ENCODE measurements at places on chromosomes 16 and 17.

DNA sequence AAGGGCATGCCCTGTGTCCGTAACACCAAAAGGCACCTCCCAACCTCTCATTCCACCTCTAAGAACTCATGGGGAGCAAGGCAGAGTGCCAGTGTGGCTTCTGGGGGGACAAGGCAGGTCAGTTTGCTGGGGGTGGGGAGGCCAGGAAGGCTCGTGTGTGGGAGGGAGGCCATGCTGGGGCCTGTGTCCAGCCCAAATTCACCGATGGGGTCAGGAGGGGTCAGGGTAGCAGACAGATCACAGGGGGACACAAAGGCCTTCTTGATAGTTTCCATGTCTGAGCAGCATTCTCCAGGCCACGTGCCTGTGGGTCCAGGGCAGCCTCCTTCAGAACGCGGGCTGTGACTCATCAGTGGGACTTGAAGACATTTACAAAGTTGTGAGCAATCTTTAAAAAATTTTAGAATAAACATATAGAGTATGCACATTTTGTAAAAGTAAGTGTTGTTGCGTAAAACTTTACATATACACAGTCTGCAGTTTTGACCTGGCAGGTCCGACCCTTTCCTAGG lies 20.9 kb downstream of the SPACA3 start:
- DNase-seq, result no peak

DNA sequence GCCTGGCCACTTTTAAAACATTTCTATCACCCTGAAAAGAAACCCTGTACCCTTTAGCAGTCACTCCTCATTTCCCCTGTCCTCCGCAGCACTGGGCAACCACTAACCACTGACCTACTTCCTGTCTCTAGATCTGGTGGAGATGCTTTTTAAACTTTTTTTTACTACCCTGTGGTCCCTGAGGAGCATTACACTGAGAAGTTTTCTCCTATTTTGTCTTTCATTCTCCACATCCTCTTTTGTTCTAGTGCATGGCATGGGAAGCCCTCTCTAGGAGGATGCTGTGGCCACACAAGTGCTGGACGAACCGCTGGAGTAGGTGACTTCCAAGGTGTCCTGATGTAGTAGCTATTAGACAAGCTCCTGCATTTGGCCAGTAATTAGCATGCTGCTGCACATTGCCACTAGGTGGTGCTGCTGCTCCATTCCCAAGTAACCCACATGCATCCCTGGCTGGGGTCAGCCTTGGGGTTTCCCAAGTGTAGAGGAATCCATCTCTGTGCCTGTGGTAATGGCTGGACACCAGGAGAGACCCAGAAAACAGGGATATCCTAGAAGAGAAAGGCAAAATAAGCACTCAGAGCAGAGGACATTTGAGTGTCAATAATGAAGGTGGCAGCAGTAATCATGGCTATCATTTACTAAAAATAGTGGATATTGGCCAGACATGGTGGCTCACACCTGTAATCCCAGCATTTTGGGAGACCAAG lies 143.8 kb upstream of the CRHR1 start:
- peak; percentile 27 for DNase-seq

DNA sequence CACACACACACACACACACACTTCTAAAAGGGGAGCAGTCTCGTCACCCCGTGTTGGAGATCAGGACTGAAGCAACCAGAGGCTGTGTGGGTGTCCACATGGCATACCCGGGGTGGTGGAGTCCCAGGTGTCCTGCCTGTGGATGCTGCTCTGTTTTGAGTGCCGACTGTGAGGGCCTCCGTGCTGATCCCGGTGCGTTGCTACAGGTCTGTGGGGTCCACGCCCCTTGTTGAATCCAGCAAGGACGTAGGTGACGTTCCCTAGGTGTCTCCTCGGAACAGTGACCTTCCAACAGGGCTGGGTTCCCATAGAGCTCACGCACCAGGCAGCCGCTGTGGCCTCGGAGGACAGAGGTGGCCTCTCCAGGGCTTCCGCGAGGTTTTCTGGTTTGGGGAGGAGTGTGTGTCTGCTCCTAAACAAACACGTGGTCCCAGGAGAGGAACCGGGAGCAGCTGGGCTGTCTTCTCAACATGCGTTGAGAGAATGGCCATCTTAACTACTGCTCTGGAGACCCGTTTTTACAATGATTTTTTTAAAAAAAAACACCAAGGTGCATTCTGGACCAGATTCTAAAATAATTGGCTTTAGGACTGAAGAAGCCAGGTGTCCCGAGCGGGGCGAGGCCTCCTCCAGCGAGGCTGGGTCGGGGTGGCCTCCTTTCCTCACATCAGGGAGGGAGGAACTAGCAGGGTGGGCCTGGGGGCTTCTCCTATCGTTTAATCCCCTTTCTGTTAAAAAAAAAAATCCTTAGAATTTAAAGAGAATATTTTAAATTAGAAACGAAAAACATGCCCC lies 100.6 kb upstream of the ZNF750 start:
- no peak for DNase-seq

DNA sequence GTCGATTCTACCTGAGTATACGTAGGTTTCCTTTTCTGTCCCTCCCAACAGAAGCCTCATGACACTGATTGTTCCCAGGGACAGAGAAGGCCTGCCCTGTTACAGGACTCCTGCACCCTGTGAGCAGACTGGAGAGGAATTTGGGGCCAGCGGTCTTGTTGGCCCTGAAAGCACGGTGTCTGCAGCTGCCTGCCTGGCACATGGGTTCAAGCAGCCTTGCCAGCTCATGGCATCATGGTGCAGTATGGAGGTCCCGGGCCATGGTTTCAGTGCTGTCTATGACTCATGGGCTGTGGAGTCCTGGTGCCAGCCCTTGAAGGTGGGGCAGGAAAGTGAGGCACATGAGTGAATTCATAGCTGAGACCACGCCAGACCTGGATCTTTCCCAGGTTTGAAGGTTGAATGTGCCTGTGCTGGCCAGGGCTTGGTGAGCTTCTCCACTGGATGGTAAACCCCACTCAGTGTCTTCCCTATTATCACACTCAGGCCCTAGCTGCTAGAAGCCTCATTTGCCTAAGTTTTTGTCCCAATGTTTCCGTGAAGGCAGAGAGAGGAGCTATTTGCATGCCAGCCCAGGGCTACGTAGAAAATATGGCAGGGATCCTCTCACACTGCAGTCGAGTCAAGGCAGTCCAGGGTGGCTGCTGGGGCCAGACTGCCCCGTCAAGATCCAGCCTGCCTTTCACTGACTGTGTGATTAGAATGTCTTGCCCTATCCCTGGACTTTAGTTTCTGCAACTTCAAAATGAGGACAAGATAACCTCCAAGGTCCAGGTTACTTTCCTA lies 277.2 kb upstream of the CCL2 start:
- DNase-seq, result no peak

DNA sequence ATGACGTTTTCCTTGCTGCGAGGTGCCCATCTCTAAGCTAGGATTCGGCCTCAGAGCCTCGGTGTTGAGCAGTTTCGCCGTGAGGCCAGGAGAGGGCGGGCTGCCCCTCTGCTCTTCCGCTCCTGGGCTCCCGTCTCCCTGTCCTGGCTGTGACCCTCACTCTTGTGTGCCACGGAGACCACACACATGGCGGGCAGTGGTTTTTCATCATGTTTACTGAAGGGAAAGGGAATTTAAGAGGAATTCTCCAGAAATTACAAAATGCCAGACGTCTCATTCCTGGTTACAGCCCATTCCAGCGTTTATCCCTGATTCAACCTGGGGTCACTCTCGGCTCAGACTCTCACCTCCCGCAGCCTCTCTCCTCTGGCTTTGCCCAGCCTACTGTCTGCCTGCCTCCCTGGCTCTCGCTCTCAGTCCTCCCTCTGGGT lies 96.8 kb upstream of the ELAC2 start:
- no peak for DNase-seq

DNA sequence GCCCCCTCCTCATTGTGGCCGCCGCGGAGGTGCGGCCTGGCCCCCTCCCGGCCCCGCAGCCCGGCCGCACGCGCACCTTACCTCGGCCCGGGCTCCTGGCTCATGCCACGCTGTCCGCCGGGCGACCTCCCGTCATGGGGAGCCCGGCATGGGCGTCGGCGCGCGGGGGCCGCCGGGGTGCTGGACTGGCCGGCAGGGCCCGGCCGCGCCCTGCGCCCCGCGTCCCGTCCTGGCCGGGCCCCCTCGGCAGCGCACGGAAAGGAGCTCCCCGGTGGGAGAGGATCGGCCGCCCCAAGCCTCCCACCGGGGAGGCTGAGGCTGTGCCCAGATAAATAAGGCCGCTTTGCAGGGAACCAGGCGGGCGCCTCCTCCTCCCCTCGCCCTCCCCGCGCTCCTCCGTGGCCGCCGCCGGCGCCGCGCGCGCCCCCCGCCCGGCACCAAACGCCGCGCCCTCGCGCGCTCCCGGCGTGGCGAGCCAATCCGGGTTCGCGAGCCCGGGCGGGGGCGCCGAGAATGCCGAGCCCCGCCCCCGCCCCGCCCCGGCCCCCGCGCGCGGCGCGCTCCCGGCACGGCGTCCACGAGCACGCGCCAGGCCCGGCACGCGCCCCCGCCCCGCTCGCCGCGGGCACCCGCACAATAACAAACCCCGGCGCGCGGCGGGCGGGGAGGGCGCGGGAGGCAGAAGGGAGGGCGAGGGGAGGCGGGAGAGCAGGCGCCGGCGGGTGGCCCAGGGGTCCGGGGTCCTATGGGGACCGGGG lies at the start of gene FBXL16:
Gene FBXL16, minus strand, starts transcription at position 371 of the 758 bp plus-strand sequence. CDS start 8,396 bp downstream, outside the sequence.
- DNase-seq, result no peak

- no peak for DNase-seq
Observed at GRCh38 chr17:3037259-3037658, 26.1 kb downstream of the OR1D5 start.

GRCh38 chr17:794876-795275 lies 12.7 kb downstream of the MRM3 start:
- DNase-seq, result no peak

DNA sequence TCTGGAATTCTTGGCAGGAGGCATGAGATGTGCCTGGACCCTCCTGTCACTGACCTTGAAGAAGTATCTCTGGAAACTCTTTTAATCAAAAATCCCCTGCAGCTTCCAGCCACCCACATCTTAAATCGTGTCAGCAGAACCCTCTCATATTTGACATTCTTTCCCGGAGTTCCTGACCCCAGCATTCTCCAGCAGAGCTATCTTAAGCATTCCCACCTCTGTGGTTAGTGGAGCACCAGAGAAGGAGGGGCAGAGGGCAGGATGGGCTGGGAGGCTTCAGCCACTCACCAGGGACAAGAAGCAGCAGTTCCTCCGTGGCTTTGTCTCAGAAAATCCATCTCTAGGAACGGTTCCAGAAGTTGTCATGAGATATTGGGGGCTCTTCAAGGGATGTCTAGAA lies 149.9 kb downstream of the RGS9 start:
- DNase-seq, result no peak

GRCh38 chr16:29820271-29820701 lies at the start of gene MVP:
TSS of gene MVP (plus strand) at chr16:29820462. CDS start at chr16:29830550, 10,088 bp downstream.
- no peak for DNase-seq

- DNase-seq, result no peak
Observed at GRCh38 chr17:7548585-7549400, at the start of gene TNFSF12. TSS of gene TNFSF12 (plus strand) at chr17:7549058. CDS start at chr17:7549154, 96 bp downstream.

GRCh38 chr17:16905593-16906191 lies 66.2 kb downstream of the TNFRSF13B start:
- DNase-seq, result no peak

DNA sequence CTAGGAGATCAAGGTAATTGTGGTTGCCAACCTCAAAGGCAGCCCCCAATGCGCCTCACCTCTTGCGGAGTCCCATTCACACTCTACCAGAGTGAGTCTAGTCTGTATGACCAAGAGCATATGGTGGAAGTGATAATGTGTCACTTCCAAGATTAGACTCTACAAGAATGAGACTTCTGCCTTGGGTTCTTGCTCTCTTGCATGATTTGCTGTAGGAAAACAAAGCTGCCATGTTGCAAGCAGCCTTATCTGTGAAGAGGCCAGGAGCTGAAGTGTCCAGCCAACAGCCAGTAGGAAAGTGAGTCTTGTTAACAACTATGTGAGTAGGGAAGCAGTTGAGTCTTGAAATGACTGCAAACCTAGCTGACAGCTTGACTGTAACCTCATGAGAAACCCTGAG lies 3.4 kb downstream of the TERF2 start:
- no peak for DNase-seq

- DNase-seq, result no peak
Observed at GRCh38 chr17:28657756-28658155, 4.0 kb downstream of the SDF2 start.

- DNase-seq, result no peak
Observed at GRCh38 chr17:13636951-13637350, 35.2 kb upstream of the HS3ST3A1 start.

DNA sequence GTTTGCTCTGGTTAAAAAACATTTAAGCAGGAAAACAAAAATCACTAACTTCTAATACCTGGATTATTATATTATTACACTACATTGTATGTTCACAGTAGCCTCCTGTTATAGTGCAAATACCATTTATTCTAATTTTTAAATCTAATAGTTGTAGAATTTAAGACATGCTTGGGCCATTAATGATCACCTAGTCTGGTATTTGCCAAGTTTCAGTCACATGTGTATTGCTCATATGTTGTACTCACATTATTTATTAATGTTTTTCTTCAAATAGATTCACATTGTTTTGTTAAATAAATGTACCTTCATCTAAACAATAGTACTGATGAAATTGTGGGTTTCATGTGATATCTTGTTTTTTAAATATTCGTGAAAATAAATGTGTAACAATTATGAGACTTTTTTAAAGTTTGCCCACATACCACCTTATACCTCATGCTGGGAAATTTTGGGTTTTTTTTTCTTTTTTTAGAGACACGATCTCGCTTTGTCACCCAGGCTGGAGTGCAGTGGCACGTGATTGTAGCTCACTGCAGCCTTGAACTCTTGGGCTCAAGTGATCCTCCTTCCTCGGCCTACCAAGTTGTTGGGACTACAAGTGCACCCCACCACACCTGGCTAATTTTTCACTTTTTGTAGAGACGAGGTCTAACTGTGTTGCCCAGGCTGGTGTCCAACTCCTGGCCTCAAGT lies 5.9 kb downstream of the ZNF771 start:
- no peak for DNase-seq

- no peak for DNase-seq
Observed at GRCh38 chr17:59366773-59367656, 35.6 kb downstream of the YPEL2 start.

DNA sequence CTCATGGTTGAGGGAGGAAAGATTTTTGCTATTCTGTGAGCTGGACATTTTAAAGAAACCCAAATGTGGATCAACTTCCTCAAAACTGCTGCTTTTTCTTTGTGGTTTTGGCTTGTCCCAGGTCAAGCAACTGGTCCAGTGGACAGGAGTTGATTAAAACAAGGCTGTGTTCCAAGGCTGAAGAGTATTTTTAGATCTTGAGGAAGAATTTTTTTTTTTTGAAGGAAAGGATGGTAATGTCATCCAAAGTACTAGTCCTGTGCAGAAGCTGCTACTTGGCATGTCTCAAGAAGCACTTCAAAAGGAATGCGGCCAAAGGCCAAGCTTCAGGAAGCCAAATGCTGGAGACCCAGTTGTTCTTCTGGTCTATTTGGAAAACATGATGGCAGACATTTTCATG lies 8.0 kb upstream of the MYH2 start:
- DNase-seq, result no peak

DNA sequence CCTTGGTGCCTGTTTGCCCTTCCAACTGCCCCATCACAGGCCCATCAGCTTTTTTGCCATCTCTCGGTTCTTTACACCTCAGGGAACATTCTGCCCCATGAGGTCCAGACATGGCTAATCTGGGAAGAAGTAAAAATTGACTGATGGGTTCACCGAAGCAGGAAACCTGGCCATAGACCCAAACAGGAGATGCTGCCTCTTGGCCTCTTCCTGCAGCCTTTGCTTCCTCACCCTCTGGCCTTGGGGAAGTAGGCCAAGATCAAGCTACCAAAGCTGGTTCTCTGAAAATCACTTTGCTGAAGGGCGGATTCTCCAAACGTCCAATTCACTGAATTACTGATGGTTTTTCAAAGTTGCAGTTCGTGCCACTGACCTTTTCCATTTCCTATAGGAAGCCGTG lies 56.1 kb downstream of the ARSG start:
- no peak for DNase-seq

GRCh38 chr17:9566067-9566466 lies 9.6 kb downstream of the STX8 start:
- no peak for DNase-seq

- no peak for DNase-seq
Observed at GRCh38 chr16:46911038-46911437, 26.9 kb downstream of the GPT2 start.
